ENCODE measurements at places on chromosomes 12 and 14.

- DNase-seq = no peak
Measured at GRCh38 chr14:74891870-74892269, 10.2 kb downstream of the DLST start.

- no peak for DNase-seq
Measured at GRCh38 chr12:92028441-92028709, 117.3 kb downstream of the BTG1 start.

- no peak for DNase-seq
Measured at GRCh38 chr12:93441081-93441616, 598 bp downstream of the UBE2N start.

GRCh38 chr14:101062065-101062450 lies 158.5 kb upstream of the RTL1 start:
- no peak for DNase-seq

DNA sequence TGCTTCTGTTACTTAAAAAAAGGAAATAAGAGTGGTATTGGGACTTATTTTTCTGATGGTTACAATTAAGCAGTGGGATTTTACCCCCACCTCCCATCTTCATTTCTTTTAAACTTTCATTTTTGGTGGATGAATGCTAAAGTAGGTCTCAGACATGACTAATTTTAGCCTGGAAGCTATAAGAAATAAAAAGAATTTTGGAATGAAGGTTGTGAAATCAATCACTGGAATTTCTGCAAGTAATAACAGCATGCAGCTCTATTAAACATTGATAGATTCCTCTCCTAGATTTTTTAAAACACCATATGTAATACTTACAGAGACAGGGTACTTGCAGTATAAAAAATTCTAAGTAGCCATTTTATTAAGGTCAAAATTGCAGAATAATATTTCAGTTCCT lies 164.2 kb upstream of the CLEC14A start:
- no peak for DNase-seq

GRCh38 chr14:71574976-71575375 lies 357.3 kb upstream of the RGS6 start:
- DNase-seq = peak; percentile 21

GRCh38 chr14:67360470-67361206 lies 510 bp downstream of the EIF2S1 start:
- DNase-seq = no peak

- DNase-seq = no peak
Measured at GRCh38 chr12:22101749-22102243, 55.8 kb downstream of the CMAS start.
